Effector CD4-positive, alpha-beta T cell (primary cell): ENCODE measurements at places on chromosomes 12 and 14.

- DNase-seq = no peak
Observed at GRCh38 chr12:45580356-45580969, 149.0 kb upstream of the ARID2 start.

GRCh38 chr14:58287607-58288042 is 10.7 kb upstream of the ARID4A start:
- no peak for DNase-seq

GRCh38 chr12:62760779-62761178 is 174.2 kb downstream of the PPM1H start:
- DNase-seq = no peak

DNA sequence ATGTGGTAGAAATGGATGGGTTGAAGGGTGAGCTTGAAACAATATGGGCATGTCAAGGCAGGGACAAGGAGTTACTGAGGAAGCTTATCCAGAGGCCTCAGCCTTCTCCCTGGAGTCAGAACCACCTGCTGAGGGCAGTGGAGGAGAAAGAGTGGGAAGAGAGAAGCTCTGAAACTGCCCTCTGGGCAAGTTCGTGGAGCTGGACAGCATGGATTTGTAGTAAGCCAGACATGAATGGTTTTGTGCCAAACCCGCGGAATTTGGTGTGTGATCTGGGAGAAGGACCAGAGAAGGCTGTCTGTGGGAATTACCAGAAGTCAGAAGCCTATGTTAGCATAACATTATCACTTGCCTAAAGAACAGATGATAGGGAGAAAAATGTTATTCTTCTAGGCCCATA is 164.8 kb downstream of the SLC41A2 start:
- DNase-seq = no peak
